ENCODE measurements at places on chromosomes 4 and X. TPM values are rescaled to one million over a fixed set of nuclear protein-coding genes. Genes with fewer than 3 reads are reported as not detected.

Gene SPP1
- total RNA-seq, result 0.99 TPM

DNA sequence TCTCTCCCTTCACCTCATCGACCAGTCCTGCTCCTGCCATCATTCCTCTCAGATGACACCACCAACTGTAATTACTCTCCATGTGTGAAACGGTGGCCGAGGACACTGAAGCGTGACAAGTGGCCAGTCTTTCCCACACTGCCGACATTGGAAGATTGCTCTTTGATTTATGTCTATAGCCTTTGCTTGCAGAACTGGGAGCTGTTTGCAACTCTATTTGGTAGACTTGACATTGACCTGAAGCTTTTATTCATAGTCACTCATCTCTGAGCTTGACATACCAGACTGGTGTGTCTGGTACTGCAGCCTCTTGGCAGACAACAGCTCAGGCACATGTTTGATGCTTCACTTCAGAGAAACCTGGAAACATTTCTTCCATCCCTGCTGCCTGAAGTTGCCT, 121.8 kb upstream of the GALNT7 start:
- no peak for DNase-seq

Gene CFAP99
- total RNA-seq, result not detected

- DNase-seq, result no peak
These were observed 53.7 kb downstream of the TSPAN5 start for GRCh38 chr4:98604723-98605122.

DNA sequence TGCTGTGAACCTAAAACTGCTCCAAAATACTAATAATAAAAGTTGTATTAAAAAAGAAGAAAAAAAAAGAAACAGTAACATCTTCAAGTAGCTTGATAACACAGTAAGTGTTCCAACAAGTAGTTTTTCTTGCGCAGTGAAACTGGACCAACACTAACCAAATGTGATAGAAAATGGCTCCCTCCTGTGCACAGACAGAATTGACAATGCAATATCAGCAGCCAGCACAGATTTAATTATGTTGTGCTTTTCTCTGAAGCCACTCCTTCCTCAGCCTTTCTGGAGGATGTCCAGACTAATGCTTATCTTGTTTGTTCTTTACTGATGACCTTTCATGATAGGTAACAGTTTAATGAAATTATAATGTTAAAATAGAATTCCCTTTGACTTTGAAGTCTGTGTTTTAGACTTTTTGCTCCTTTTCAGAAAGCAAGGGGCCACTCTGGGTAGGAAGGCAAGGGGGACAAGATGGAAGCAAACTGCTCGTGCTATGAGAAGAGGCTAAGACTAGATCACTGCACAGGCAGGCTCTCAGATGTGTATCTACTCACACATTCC, 147.1 kb upstream of the RPL34 start:
- DNase-seq, result peak; percentile 8

- no peak for DNase-seq
These were observed 71.5 kb upstream of the MSANTD1 start for GRCh38 chr4:3177426-3177825.

GRCh38 chrX:106341823-106342222, 173.7 kb downstream of the PWWP3B start:
- no peak for DNase-seq

Gene CXCL8
- total RNA-seq, result 4.4 TPM

- DNase-seq, result no peak
These were observed 909.2 kb upstream of the PRKX start for GRCh38 chrX:4622486-4623167.
